ENCODE measurements at places on chromosomes 1 and 21. TPM values are rescaled to one million over a fixed set of nuclear protein-coding genes. Genes with fewer than 3 reads are reported as not detected.

The CD1E gene
- not detected for total RNA-seq

The ADAMTSL4 gene
- total RNA-seq: 9.5 TPM

The SRGAP2C gene
- total RNA-seq: 50.5 TPM

The GBP5 gene
- 0.10 TPM for total RNA-seq

The WLS gene
- total RNA-seq: 29.6 TPM

The RORC gene
- not detected for total RNA-seq

The TMPRSS2 gene
- 111 TPM for total RNA-seq

The KIF14 gene
- total RNA-seq: 17.8 TPM

The HPCAL4 gene
- 0.21 TPM for total RNA-seq

The OR2T2 gene
- not detected for total RNA-seq

The SYT6 gene
- not detected for total RNA-seq

The SPRR2F gene
- not detected for total RNA-seq

The GCSAML gene
- not detected for total RNA-seq

The KRTAP11-1 gene
- total RNA-seq: not detected

The GJA5 gene
- total RNA-seq: not detected

The PERM1 gene
- total RNA-seq: 1.5 TPM

The AKR7A3 gene
- total RNA-seq: 1.4 TPM

The GUCA2B gene
- not detected for total RNA-seq

The APCS gene
- 0.33 TPM for total RNA-seq

The HCRTR1 gene
- total RNA-seq: 0.18 TPM

The FCER1G gene
- total RNA-seq: 0.77 TPM

The SNAPIN gene
- total RNA-seq: 46.8 TPM

The TRPM2 gene
- 0.26 TPM for total RNA-seq

The PPM1J gene
- 0.51 TPM for total RNA-seq

The USH2A gene
- total RNA-seq: not detected

The SERBP1 gene
- 230 TPM for total RNA-seq

The OR2L8 gene
- not detected for total RNA-seq

The LCE2B gene
- not detected for total RNA-seq

The SPRR2E gene
- total RNA-seq: not detected

The S100A3 gene
- 12.0 TPM for total RNA-seq

The ATP1A1 gene
- 131 TPM for total RNA-seq

All from Panc1 (cell line).